ENCODE measurements at places on chromosomes 16 and 17.

- no peak for DNase-seq
These were observed 13.4 kb downstream of the MFSD6L start for GRCh38 chr17:8785547-8786413.

GRCh38 chr16:85523602-85524364 is 89.3 kb upstream of the GSE1 start:
- no peak for DNase-seq

- peak; percentile 21 for DNase-seq
These were observed 23.0 kb upstream of the SLC38A8 start for GRCh38 chr16:84065536-84066132.

DNA sequence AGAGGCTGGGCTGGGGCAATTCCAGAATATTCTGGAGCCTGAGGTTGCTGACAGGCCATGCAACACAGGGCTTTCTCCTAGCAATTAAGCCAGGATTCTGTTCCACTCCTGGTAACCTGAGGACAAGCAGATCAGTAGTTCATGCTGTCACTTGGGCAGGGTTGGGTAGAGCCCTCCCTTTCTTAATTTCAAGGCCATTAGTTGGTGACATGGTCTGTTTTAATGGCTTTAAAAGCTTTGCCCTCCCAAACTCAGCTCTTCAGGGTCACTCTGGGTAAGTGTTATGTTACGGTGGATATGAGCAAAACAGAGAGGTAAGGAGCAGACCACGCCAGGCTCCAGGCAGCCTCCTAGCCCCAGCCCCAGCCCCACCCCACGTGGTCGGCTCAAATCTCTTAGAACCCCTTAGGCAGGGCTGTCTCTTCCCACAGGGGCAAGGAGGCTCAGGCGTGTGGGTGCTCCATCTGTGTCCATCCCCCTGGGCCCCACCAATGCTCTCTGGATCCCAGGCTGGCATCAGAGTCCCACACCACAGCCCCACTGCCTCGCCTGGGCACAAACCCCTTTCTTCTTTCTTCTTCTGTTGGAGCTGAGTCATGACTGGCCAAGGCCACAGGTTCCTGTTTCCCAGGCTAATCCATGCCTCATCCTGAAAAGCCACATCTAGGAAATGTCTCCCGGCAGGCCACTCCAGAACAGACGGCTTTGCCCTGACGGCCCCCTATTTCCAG is 27.5 kb downstream of the CEP295NL start:
- DNase-seq: no peak

- no peak for DNase-seq
These were observed 45.5 kb upstream of the LRRC37A3 start for GRCh38 chr17:64964796-64965195.

DNA sequence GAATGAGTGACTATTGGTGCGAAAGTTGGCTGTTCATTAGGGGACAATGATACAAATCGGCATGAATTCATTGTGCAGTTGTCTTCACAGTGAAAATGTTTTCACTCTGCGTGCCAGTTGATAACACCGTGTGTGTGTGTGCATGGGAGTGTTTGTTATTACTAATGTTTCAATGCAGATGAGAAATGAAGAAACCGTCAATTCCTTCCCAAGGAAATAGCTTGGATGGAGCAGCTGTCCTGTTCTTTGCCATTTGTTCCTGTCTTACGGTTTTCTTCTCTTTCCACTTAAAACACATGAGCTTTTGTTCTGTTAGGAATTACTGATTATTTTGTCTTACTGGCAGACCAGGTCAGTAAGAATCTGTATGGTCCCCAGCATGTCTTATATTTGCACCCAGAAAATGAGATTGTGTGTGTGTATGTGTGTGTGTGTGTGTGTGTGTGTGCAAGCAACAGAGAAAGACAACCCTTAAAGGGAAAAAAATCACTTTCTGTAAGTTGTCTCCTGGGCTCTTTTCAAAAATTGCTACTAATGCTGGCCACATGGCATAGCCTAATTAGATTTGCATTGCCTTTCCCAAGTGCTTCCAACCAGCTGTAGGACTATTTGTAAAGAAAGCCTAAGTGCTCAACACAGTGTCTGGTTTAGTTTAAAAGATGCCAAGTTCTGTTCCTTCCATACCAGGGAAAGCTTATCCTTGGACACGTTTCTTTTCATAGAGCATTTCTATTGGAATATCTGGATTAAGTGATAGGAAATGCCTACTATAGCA is 23.8 kb downstream of the SHISA9 start:
- DNase-seq: no peak

GRCh38 chr17:31598399-31598782 is 206.9 kb downstream of the RAB11FIP4 start:
- DNase-seq: no peak

- no peak for DNase-seq
These were observed 1.6 kb downstream of the CAPN15 start for GRCh38 chr16:529012-529575.

- DNase-seq: no peak
These were observed 69.5 kb downstream of the JPH3 start for GRCh38 chr16:87671715-87672270.

DNA sequence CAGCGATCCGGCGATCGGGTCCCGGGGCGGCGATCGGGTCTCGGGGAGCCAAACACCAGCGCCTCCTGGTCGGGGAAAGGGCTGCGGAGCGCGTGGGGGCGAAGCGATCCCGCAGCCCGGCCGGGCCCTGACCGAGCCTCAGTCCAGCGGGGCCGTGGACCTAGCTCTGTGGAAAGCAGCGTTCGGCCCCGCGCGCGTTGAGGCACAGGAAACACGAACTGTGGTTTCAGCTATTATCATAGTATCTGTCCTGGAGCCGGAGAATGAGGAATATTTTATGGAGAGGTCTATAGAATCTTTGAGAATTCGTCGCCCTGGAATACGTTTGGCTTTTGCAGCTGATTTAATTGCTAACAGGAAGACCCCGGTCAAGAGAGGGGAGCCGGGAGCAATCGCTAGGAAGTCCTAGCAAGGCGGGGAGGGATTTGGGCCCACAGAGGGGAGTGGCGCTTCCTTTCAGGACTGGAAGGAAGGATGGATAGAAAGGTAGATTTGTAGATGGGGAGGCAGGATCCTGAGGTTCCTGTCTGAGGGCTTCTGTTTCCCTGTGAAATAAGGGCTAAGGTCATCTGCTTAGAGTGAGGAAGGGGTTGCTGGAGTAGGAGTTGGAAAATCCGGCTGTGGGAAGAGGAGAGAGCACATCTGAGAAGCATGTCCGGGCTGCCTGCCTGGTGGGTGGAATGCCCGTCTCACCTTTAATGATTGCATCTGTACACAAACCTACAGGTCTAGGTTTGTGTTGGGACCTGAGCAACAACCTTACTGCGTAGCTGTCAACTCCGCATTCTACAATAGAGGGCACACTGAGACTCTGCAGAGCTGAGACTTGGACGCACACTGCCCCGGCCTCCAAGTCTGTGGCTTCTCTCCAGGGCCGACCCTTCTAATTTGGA is 770 bp downstream of the CCNF start:
- DNase-seq: peak; percentile 41

DNA sequence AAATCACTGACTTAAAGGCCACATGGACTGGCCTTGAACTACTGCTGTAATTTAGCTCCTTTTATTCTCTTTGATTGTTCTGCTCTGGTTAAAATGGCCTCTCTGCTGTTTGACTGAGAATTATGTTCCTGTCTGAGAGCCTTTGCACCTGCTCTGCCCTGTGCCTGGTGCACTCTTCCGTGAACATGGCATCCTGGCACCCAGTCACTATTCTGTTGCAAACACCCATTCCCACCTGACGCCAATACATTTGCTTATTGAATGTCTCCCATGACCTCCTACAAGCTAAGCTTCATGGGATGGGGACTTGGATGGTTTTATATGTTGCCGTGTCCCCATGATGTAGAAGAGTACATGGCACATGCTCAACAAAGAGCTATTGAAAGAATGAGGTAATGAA is 20.1 kb downstream of the HSD17B2 start:
- DNase-seq: no peak
